NCI-H460 (cell line): ENCODE measurements at places on chromosomes 3 and 15.

DNA sequence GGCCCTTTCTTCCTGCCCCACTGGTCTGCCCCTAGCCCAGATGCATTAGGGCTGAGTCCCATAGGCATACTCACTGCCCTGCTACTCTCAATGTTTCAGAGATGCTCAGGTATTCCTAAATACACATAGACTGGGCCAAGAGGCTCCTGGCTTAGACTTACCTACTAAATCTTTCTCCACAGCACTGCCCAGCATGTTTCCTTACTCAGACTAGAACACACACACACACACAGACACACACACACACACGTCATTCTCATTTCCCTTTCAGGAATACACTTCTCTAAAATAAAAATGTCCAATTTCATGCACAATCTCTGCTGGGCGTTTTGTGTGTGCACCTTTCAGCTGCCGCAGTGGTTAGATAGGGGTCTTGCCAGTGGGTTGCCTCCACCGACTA is 175.7 kb downstream of the FAM43A start:
- DNase-seq = no peak

DNA sequence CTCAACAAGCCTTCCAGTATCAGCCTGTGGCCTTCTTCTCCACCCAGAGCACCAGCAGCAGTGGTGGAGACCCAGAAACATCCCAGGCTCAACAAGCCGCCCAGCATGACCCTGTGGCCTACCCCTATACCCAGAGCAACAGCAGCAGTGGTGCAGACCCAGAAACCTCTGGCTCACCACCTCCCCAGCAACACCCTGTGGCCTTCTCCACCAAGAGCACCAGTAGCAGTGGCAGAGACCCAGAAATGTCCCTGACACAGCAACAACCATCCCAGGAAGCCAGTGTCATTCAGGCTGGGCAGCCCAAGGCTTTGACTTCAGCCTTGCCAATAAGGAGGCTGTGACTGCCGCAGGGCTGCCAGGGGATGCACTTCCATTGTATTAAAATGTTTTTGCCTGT is 16.3 kb upstream of the EMC3 start:
- DNase-seq = no peak

- DNase-seq = peak; percentile 55
Observed at GRCh38 chr3:52001443-52001974, 5.8 kb upstream of the RPL29 start.

GRCh38 chr15:82080774-82081173 is 35.0 kb upstream of the MEX3B start:
- DNase-seq = no peak

DNA sequence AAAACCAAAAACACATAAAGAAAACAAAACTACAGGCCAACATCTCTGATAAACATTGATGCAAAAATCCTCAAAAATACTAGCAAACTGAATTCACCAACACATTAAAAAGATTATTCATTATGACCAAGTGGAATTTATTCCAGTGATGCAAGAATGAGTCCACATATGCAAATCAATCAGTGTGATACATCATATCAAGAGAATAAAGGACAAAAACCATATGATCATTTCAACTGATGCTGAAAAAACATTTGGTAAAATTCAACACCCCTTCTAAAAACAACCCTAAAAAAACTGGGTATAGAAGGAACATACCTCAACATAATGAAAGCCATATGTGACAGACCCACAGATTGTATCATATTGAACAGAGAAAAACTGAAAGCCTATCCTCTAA is 265.6 kb upstream of the DCBLD2 start:
- DNase-seq = no peak

DNA sequence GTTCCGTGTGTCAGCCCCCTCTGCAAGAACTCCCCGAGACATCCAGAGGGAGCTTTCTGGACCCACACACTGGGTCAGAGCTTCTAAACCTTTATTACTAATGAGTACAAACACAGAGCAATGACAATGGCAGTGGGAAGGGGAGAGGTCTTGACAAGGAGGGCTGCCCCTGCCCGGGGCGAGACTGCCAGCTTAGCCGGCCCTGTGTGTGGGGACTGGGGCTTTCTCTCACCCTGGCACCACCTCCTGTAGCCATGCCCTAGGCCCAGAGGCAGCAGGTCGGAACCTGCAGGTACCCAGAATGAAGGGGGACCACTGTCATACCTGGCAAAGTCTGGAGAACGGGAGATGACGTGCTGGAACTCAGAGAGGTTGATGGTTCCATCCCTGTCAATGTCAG is 3.1 kb downstream of the CIB1 start:
- no peak for DNase-seq

- DNase-seq = no peak
Observed at GRCh38 chr3:15458212-15458780, 30.9 kb downstream of the EAF1 start.

GRCh38 chr15:89501646-89502045 is 5.3 kb upstream of the RHCG start:
- DNase-seq = no peak

DNA sequence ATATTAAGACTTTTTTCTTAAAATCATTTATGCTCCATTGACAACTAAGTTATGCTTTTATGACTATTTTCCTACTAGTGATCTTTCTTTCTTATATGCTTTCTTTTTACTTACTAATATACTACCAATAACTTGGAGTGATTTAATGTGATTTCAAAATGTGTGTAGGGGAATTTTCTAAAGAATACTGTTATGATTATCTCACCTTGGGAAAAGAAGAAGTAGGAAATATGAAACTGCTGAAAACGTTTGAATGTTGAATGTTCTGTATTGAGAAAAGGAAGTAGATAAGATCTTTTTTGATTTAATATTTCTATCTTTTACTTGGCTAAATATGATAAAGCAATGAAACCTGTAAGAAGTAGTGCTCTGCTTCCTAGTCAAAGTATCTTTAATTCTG is 7.8 kb upstream of the CD200R1 start:
- DNase-seq = no peak

DNA sequence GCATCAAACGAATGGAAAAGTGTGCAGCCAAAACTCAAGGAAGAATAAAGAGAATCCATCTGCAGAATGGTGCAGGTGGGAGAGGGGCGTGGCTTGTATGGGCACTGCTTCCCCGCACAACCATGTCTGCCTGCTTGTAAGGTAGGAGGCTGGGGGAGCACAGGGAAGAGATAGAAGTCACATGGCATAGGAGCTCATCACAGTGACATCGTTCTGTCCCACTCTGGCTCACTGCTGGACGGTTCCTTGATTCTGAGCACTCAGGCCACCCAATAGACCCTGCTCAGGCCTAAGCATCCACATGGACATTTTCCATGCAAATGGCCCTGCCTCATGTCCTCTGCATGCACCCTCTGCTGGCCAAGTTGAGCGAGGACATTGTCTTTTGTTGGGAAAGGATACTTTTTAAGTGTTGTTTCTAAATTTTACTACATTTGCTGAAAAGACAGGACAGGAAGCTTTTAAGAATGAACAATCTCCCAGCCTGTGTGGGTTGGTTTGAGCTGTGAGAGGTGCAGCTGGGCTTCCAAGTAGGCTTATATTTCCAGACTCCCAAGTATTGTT is 3.1 kb downstream of the MYLK start:
- DNase-seq = no peak

DNA sequence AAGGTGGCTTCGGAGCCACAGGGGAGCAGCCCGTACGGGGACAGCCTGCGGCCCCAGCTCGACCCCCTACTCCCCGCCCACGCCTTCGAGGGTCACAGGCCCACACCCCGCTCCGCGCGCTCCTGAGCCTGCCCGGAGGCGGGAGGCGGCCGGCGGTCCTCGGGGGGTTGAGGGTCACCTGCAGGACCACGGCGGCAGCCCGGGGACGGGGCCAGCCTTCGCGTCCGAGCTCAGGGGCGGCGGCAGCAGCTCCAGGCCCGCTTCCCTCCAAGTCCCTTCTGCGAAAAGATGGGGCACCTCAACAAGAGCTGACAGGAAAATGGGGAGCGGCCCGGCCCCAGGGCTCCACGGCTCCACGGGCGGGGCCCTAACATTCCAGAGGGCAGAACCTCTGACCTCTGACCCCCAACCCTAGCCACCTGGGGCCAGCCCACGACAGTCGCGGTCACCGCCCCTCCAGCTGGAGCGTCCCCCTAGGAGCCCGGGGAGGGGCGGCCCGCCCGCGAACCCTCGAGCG is 428 bp downstream of the LYSMD4 start:
- no peak for DNase-seq

GRCh38 chr3:122102191-122102935 is 47.2 kb downstream of the CD86 start:
- DNase-seq = no peak

DNA sequence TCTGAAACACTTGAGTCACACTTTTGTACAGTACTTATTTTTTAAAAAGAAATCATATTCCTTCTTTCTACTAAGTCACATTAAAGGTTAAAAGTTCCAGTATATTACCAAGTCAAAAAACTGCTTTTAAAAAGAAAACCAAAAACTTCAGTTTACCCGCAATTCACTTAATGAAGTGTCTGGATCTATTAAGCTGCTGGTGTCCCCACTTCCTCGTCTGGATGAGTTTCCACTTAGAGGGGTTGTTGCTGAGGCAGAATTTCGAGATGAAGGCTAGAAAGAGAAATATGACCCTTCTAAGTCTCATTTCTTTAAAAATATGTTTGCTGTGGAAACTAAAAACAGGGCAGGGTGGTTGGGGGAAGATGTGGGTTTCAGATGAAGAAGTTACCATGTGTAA is 79.7 kb downstream of the LRRFIP2 start:
- DNase-seq = no peak

DNA sequence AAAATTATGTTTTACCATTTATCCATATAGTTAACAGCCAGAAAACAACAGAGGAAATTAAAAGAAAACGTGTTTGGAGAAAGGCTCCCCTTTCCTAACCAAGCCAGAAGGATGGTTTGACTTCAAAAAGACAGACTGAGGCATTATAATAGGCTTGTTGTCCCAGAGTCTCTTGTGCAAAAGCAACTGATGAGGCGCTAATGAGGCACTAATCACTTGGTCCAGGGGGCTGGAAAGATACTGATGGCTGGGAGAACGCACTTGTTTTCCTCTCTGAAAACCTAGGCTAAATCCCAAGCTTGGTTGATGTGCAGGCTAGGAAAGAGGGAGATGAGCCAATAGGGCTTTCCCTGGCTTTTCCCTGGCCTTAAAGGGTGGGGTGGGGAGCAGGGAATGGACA is 389.6 kb downstream of the NTRK3 start:
- no peak for DNase-seq

- DNase-seq = no peak
Observed at GRCh38 chr15:91593067-91593466, 260.4 kb upstream of the SLCO3A1 start.

- DNase-seq = no peak
Observed at GRCh38 chr3:122961146-122961545, 66.4 kb downstream of the SEMA5B start.

GRCh38 chr15:77371850-77372563 is 47.9 kb downstream of the PEAK1 start:
- DNase-seq = no peak

DNA sequence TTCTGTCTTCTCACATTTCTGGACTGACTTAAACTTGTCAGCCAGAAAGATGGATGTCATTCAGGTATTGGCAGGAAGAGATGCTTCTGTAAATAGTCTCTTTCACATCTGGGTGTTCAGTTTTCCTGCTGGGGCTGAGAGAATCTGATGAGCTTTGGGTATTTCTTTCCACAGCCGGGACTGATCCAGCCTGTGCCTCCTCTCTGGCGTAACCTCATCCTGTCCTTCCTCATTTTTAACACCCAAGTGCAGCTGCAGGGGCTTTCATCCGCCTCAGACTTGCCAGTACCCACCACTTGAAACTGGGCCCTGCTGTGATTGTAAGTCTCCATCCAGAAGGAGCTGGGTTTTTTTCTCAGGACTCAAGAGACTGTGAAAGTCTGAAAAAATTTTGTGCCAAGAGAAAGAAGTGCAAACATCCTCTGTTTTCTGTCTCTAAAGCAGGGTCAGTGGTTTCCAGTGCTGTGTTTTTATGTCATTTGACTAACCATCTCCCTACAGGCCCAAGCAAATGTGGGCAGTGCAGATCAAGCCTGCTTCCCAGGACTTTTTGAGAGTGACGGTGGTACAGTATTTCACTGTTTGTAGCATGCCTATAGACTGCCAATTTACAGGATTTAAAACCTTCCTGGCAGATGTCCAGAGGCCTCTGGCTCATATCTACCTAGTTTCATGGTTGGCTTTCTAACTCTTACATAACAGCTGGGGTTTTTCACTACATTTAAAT is 342.7 kb downstream of the PTPRG start:
- no peak for DNase-seq

DNA sequence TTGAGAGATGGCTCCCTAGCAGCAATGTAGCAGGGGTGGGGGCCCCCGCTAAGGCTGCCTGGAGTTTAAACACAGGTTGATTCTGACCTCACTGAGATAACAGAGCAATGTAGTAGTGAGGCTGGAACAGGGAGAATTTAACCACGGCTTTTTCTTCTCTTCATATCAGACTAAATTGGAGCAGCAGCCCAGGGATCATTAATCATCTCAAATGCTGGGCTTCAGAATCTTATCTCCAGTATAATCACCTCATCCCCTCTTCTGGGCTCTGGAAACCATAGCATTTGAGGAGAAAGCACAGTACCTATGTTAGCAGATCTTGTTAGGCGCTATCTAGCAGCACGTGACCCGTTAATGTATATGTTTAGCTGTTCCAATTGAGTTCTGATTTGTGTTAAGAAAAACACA is 25.4 kb upstream of the DET1 start:
- DNase-seq = no peak

DNA sequence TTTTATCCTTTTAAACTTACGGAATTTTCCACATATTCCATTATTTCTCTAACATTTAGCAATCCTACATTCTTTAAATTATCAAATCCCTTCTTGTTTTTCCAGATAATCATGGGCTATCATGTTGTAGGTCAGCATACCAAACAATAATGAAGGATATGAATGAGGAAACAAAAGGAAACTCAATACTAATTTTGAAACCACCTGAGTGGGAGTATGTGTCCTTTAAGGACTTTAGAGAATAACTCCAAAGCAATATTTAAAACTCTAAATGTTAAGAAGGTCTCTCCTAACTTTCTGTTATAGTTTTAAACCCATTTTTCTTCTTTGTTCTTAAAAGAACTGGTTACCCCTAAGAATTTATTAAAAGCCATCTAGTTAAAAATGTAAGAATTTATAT is 43.0 kb downstream of the TP53BP1 start:
- DNase-seq = no peak

GRCh38 chr15:83739629-83740028 is 85.7 kb downstream of the ADAMTSL3 start:
- no peak for DNase-seq

GRCh38 chr3:61571516-61572336 is 10.4 kb downstream of the PTPRG start:
- DNase-seq = no peak

DNA sequence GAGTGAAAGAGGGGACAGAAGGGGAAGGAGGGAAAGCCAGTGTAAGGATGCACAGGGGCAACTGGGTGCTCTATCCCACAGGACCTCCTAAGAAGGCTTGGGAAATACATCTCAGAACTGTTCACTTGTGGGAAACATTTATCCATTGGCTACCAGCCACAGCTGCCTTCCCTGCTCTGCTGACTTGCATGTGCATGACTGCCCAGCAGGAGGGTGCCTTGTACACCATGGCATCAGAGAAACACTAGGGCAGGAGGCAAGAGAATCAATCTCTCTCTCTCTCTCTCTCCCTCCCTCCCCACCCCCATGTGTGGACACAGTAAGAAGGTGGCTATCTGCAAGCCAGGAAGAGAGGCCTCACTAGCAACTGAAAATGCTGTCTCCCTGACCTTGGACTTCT is 62.9 kb upstream of the ZBTB38 start:
- peak; percentile 8 for DNase-seq

GRCh38 chr3:174438501-174439145 is 420.5 kb upstream of the NAALADL2 start:
- DNase-seq = no peak
